Adrenal gland (tissue), 19 donors: ENCODE measurements at places on chromosomes 6 and 20. TPM values are rescaled to one million over a fixed set of nuclear protein-coding genes. Genes with fewer than 3 reads are reported as not detected.

Gene FUT9
- 0.32 TPM for total RNA-seq

Gene TSPO2
- total RNA-seq, result not detected

Gene WFDC9
- not detected for total RNA-seq

Gene LRRC1
- 2.6 TPM for total RNA-seq

Gene CLDN20
- total RNA-seq, result not detected

Gene NOTCH4
- 17.6 TPM for total RNA-seq

Gene FAM209B
- not detected for total RNA-seq

Gene FAM209A
- total RNA-seq, result not detected

Gene CLVS2
- total RNA-seq, result not detected

Gene SIRPB1
- total RNA-seq, result 8.4 TPM

Gene NKX2-2
- not detected for total RNA-seq

GRCh38 chr6:34592208-34592952, 36.3 kb upstream of the SPDEF start:
- no peak for DNase-seq

DNA sequence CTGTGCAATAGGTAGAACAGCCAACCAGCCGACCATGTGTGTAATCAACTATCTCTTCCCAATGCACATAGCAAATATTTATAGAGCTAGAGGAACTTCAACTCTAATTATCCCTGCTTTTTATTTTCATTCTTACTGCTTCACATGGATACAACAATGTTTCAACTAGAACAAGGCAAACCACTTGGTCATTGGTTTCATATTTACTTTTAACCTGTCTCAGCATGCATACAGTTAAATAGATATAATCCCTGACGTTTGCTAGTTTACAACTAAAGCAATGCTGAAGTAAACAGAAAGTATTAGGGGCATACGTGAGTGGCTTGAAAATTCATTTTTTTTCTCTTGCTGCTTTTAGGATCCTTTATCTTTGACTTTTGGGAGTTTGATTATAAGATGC, 318.5 kb upstream of the MAP3K7 start:
- no peak for DNase-seq

DNA sequence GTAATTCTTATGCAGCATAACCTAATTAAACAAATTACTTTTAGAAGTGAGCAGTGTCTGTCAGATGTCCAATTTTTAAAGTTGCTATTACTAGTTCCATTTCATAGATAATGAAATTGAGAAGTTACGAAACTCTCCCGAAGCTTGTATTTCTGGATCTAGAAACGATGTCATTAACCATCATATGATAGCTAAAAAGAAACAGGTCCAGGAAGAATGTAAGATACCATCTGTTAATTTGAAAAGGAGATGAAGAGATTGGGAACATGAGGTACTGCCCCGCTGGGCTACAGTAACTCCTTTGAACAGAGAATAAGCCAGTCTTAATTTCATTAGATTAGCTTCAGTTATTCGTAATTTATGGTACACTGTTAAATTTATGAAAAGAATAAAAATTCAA, 47.5 kb upstream of the TMX4 start:
- DNase-seq, result no peak

DNA sequence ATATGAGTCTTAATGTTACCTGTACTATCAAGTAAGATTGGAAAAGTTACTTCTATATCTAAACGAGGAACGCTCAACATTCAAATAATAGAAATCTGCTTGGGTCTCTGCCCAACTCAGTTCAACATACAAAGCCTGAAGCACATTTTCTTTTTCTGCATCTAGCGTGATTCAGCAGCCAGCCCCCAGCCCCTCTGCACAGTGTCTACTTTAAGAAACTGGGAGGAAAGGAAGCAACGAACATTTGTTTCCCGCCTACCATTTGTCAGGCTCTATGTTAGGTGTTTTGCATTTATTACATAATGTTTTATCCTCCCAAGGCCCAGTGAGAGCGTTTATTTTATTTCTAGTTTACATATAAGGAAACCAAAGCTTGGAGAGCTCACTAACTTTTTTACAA, 17.3 kb downstream of the PHACTR1 start:
- DNase-seq, result no peak

DNA sequence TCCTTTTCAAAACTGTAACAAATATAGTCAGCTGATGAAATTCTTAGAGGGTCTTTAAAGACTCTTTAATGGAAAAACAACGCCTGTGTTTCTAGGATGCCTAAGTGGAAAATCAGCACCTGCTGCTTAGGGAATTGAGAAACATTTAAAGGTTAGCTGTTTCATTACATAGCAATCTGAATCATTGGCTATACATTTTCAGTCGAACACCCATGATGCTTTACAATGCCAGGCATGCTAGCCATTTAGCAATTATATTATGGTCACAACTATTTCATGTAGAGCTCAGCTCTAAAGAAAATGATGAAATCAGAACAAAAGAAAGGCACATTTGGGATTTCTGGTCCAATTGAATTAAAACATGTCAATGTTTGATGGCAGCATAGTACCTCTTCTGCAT, 270.3 kb upstream of the SYNCRIP start:
- no peak for DNase-seq

- no peak for DNase-seq
Measured at GRCh38 chr6:150866991-150867501, 1.5 kb downstream of the MTHFD1L start.

GRCh38 chr20:45465491-45466266, 3.9 kb upstream of the WFDC2 start:
- DNase-seq, result no peak

DNA sequence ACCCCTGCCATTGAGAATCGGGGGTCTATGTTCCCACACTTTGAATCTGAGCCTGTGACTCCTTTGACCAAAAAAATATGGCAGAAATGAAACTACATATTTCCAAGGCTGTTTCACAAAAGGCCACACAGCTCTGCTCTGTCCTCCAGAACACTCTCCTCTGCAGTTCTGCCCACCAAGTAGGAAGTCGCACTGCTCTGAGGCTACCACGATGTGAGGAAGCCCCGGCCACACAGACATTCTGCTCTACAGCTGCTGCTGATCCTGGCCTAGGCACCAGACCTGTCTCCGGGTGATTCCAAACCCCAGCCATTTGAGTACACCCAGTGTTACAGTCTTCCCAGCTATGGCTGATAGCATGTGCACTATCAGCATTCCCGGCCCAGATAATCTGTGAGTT, 85.1 kb downstream of the LYRM4 start:
- DNase-seq, result no peak

- no peak for DNase-seq
Measured at GRCh38 chr20:25226433-25227316, 21.2 kb upstream of the PYGB start.

GRCh38 chr20:46852313-46852712, 42.3 kb upstream of the EYA2 start:
- no peak for DNase-seq

DNA sequence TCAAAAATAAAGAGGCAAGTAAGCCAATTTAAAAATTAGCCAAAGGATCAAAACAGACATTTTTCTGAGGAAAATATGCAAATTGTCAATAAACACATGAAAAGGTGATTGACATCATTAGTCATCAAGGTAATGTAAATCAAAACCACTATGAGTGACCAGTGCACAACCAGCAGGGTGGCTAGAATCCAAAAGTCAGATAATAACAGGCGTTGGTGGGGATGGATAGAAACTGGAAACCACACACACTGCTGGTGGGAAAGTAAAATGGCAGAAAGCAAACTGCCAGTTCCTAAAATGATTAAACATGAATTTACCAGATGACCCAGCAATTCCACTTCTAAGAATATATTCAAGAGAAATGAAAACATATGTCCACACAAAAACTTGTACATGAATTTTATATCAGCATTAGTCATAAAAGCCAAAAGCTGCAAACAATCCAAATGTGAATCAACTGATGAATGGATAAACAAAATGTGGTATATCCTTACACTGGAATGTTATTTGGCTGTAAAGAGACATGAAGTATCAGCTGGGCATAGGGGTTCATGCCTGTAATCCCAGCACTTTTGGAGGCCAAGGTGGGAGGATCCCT, 74.8 kb upstream of the MBOAT1 start:
- DNase-seq, result no peak

- no peak for DNase-seq
Measured at GRCh38 chr6:19880066-19880465, 42.9 kb downstream of the ID4 start.

DNA sequence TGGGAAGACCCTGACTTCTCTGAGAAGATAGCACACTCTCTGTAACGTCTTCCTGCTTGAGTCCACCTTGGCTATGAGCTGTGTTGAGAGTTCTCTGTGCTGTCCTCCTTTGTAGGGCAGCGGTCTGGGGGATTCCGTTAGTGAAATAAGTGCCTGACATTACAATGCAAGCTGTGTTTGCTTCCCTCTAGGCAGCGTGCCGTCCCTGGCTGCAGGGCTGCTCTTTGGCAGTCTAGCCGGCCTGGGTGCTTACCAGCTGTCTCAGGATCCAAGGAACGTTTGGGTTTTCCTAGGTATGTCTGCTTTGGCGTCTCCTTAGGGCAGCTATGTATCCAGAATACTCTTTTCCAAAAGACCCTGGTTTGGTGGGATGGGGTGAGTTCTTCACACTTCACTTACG, 2.8 kb downstream of the TMEM14C start:
- no peak for DNase-seq

DNA sequence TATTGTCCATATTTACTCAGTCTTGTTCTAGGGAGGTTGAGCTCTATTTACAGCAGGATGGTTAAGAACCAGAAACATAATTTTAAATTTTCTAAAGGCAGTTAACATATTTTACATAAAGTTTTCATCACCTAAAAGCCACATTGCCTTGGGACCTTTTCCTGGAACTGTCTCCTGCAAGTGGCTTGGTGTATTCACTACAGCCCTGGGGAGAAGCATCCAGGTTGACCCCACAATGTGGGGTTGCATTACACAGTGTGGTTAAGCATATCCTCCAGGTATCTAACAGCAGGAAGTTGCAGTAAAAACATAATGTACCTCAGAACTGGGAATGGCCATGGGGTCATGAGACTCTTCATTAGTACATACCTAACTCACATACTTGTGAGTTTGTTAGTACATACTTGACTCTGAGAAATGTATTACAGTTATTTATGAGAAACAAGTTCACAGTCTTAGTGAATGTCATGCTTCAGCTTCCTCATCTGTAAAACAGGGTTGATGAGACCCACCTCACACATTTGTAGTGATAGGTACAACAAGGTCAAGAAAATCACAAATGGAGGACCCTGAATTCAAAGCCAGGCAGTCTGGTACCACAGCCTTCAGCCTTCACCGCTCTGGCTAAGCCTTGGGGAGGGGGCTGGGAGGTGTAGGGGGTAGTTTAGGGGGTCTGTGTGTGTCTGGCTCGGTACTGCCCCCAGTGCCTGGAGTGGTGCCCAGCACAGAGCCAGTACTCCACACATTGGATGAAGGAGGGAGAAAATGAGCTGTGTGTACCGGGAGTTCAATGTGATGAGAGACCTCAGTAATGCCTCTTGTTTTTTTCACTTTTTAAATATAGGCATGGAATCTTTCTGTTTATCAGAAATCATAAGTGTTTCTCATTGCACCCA, 52.9 kb downstream of the KAT14 start:
- DNase-seq, result no peak

- DNase-seq, result no peak
Measured at GRCh38 chr6:16575655-16576054, 185.6 kb downstream of the ATXN1 start.
